ENCODE measurements at places on chromosomes 3 and 15.
A peak's percentile ranks its signal among the peaks of the same experiment; 100 is the strongest.

GRCh38 chr15:47442371-47442770, 274.9 kb upstream of the SEMA6D start:
- no peak for DNase-seq

GRCh38 chr3:156388497-156389448, 166.1 kb downstream of the SSR3 start:
- no peak for DNase-seq

DNA sequence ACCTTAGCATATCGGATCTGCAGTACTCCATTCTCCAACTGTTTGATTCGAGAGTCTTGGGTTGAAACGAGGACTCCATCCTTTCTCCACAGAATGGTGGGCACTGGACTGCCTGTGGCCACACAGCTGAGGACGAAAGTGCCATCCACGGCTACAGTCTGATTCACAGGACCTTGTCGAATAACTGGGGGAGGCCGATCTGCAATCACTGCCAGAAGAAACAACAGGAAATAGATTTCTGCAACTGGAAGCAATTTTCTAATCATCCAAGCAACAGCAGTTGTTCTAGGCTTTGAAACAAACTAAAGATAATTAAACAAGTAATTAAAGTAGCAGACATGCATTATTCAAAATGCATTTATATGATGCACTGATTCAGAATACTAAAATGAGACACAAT, 1097.7 kb downstream of the ROBO1 start:
- no peak for DNase-seq

DNA sequence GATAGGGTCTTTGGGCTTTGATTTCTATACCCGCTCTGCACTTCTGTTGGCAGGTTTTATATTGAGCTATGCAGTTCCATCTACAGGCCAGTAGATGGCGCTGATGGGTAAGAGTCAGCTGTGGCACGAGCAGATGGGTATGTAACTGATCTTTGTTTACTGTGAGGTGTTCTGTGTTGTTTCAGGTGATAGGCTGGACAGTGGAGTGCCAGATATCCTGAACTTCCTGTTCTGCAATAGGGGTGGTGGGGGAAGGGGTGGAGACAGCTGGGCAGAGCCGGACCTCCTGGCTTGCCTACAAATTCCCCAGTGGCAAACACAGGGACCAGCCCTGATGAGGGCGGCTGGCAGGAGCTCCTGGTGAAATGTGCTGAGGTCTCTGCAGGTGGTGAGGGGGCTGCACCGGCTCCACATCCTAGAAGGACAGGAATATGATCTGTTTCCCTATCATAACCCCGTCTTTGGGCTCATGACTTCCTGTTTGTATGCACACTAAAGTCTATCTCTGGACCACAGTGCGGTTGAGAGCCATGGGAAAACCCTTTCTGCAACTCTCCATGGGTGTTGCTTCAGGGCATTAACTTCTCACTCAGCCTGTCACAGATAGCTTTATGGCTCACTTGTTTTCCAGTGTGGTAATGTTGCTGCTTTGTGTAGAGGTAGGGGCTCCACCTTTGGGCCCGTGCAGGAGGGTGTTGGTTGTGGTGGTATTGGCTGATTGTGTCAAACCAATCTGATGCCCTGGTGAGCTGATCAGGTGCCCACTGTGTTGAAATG, 13.4 kb upstream of the FAM98B start:
- peak; percentile 12 for DNase-seq

- no peak for DNase-seq
These were observed 29.0 kb upstream of the FGD5 start for GRCh38 chr3:14789640-14790285.

DNA sequence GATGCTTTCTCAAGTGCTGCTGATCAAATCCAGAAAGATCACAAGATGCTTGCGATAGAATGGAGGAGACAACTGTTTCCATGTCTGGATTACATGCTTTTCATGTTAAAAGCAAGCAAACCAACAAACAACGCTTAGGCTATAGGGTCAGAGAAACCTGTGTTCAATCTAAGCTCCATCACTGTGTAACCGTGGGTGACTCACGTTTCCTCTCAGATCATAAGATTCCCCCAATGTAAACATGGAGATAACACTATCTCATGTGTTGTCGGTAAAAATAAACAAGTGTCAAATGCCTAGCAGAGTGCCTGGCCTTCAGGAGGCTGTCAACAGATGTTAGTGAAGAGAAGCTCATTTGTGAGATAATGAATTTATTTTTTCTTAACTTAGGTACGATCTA, 907.8 kb downstream of the NTRK3 start:
- DNase-seq: no peak

DNA sequence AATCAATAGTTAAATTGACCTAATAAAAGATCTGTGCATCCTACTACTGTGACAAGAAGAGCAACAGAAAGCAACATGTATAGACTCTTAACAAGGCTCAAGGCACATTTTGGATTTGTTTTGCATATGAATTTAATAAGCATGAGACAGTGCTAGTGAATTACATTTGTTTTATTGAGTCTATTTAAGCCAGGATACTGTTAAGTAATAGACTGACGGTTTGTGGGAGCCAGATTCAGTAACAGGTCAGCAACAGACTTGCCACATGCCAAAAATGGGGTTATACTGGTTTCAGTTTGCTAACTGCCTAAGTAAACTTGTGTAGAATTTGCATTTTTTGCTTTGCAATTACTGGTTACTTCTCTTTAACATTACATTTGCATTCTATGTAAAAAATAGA, 54.0 kb downstream of the MBNL1 start:
- DNase-seq: no peak

GRCh38 chr3:98782824-98783500, 19.8 kb downstream of the ST3GAL6 start:
- DNase-seq: no peak

DNA sequence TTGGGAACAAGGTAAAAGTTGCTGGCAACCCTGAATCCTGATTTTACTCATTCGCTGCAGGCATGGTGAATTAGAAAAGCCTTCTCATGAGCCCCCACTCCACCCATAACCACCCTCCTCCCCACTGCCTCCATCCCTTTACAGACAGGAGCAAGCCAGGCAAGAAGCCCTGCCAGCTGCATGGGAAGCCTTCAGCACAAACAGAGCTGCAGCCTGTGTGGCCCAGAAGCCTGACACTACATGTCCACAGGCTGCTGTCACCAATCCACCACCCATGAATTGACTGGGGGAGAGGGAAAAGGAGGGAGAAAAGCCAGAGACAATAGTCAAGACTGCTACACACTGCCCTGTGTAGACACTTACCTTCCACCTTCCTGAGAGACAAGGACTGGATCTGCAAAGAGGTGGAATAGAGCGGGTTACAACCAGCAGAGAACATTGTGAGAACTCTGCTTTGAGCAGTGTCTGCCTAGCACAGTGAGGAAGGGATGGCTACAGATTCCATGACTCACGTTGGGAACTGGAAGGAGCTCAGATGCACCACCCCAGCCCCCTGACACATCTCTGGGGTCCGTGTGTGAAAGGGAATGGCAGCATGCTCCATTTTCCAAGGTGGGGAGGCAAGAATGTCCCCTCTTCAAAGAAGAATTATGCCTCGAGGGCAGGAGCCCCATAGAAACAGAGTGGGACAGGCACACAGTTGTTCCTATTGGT, 33.9 kb downstream of the DZIP1L start:
- no peak for DNase-seq

DNA sequence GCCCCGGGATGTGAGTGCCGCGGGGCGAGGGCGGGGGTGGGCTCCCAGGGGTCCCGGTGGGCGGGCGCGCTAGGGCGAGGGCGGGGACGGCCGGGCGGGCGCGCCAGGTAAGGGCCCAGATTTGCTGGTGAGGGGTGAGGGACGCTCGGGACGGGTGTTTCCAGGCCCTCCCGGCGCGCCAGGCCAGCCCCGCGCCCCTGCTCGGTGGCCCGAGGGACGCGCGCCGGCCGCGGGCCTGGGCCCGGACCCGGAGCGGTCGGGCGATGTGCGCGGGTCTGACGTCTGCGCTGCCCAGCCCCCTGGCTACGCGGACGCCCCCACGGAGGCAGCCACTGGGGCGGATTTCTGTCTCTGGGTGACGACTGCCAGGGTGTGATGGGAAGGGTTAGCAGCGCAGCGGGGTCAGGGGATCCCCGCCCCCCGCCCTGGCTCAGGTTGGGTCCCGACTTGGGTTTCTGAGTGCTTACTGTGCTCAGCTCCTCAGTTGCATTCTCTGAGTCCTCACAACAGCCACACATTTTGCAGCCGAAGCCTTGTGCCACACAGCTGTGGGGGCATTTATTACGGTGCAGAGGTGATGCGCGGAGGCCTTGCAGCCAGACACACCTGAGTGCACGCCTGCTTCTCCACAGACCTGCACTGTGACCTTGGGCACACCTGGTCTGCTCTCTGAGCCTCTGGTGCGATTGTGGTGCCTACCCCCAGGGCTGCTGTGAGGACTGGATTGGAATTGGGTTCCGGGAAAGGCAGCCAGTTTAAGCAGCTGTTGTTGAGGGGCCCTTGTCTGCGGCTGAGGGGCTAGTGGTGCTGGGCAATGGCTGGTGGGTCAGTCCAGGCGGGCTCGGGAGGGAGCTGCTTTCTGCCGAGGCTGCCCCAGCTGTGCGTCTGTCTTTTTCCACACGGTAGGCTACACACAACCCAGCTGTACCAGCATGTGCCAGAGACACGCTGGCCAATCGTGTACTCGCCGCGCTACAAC, 523 bp downstream of the HDAC11 start:
- DNase-seq: peak; percentile 31

DNA sequence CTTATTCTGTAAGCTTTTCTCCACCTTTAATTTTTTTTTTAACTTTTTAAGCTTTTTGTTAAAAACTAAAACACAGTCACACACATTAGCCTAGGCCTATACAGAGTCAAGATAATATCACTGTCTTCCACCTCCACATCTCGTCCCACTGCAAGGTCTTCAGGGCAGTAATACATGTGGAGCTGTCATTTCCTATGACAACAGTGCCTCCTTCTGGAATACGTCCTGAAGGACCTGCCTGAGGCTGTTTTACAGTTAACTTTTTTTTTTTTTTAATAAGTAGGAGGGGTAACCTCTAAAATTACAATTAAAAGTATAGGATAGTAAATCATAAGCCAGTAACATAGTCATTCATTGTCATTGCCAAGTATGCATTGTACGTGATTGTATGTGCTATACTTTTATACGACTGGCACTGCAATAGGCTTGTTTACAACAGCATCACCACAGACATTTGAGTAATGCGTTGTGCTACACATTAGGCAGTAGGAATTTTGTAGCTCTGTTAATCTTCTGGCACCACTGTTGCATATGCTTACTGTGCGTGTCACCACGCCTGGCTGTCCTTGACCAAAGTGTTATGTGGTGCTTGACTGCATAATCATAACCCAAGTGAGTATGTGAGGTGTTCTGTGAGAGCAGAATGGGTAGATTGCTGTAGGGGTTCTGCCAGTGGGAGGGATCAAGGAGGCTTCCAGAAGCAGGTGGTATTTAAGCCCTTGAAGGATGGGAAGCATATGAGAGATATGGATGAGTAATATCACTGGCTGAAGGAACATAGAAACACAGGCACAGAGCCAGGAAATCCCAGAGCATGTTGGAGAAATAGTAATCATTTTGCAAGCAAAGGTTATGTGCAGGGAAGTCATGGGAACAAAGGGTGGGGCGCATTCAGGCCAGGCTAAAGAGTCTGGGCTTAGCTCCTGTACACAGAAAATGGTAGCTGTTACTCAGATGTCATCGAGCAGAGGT, 18.3 kb downstream of the FBXO22 start:
- no peak for DNase-seq

DNA sequence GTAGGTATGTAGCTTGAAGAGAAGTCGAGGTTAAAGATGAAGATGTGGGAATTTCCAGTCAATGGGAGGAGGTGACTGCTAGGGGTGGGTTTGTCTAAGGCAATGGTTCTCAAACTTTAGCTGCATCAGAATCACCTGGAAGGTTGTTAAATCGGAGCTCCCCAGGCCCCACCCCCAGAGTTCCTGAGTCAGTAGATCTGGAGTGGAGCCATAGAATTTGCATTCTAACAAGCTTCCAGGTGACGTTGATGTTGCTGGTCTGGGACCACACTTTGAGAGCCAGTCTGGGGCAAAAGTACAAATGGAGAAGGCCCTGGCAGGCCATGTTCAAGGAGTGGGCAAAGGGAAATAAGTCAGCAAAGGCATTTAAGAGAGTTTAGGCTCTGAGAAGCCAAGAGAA, 69.1 kb downstream of the CMTM8 start:
- DNase-seq: no peak

GRCh38 chr15:81302701-81303109, 21.2 kb downstream of the STARD5 start:
- DNase-seq: no peak

DNA sequence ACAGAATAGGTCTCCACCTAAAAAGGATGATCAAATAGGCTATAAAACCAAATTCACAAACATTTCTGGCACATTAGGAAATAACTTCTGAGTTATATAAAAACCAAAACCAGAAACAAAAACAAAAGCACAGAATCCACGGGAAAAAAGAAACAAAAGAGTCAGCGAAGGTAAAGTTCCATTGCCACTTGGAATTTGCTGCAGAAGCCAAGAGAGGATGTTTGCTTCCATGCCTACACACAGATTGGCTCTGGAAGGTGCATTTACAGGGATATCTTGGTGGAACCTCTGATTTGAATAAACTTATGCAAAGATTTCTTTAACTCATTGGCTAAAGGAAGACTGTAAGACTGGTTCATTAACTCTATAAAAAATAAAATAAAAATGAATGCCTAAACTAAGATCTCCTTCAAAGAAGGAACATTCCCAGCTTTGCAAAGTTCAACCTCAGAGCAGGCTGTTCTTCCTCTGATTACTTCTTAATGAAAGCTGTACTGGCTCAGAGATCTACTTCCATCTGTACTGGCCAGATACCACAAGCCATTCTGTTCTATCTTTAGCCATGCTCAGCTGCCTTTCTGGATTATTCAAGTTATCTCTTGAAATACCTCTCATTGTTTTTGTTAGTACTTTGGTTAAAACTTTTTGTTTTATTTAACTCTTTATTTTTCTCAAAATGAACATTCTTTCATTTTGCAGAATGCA, 537.5 kb upstream of the CCDC54 start:
- DNase-seq: no peak

GRCh38 chr15:34365836-34366235, 1.2 kb downstream of the LPCAT4 start:
- no peak for DNase-seq

GRCh38 chr15:78178064-78178463, 28.9 kb downstream of the IDH3A start:
- DNase-seq: no peak

DNA sequence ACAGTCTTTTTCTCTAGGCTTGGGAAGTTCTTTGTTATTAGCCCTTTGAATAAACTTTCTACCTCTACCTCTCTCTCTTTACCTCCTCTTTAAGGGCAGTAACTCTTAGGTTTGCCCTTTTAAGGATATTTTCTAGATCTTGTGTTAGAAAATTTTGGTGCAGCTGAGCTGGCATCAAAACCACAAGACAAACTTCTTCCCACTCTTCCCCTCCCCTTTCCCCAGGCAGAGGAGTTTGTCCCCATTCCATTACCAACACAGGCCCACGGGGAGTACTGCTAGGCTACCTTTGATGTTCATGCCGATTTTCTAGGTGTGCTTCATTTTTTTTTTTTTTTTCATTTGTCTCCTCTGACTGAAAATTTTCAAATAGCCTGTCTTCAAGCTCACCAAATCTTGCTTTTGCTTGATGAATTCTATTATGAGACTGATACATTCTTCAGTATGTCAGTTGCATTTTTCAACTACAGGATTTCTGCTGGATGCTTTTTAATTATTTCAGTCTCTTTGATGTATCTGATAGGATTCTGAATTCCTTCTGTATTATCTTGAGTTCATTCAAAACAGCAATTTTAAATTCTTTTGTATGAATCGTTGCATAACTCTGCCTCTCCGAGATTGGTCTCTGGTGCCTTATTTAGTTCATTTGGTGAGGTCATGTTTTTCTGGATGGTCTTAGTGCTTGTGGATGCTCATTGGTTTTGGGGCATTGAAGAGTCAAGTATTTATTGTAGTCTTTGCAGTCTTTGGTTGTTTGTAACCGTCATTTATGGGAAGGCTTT, 112.0 kb downstream of the UBE2E2 start:
- no peak for DNase-seq
